NCI-H2081 treated with DMSO at 0.1 percent for 48 hours (cell line): ENCODE measurements at places on chromosomes 2 and 18.

- no peak for DNase-seq
These were observed 153.8 kb upstream of the HNRNPA3 start for GRCh38 chr2:177058747-177059146.

GRCh38 chr18:50803592-50803991, 16.2 kb downstream of the MRO start:
- no peak for DNase-seq

DNA sequence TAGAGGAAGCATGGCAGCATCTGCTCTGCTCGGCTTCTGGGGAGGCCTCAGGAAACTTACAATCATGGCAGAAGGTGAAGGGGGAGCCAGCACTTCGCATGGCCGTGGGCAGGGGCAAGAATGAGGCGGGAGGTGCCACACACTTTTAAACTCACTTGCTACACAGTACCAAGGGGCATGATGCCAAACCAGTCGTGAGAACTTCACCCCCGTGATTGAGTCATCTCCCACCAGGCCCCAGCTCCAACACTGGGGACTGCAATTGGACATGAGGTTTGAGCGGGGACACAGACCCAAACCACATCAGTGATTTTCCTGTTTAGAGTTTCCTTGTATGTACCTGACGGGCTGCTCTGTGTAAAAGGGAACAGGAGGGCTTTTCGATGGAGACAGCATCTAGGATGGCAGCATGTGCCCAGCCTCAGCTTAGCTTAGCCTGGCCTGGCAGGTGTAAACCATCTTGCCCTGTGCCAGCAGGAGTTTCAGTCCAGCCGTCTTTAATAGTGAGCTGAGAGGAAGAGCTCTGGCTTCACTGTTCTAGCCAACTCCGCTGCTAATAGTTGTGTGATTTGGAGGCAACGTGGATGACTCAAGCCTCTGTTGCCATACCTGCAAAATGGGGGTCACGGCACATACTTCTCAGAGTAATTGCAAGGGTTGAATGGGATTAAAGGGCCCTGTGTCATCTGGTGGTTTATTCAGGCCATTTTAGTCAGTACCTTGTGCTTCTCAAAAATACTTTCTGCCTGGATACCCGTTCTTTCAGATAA, 101.8 kb downstream of the ASAP2 start:
- DNase-seq: no peak

DNA sequence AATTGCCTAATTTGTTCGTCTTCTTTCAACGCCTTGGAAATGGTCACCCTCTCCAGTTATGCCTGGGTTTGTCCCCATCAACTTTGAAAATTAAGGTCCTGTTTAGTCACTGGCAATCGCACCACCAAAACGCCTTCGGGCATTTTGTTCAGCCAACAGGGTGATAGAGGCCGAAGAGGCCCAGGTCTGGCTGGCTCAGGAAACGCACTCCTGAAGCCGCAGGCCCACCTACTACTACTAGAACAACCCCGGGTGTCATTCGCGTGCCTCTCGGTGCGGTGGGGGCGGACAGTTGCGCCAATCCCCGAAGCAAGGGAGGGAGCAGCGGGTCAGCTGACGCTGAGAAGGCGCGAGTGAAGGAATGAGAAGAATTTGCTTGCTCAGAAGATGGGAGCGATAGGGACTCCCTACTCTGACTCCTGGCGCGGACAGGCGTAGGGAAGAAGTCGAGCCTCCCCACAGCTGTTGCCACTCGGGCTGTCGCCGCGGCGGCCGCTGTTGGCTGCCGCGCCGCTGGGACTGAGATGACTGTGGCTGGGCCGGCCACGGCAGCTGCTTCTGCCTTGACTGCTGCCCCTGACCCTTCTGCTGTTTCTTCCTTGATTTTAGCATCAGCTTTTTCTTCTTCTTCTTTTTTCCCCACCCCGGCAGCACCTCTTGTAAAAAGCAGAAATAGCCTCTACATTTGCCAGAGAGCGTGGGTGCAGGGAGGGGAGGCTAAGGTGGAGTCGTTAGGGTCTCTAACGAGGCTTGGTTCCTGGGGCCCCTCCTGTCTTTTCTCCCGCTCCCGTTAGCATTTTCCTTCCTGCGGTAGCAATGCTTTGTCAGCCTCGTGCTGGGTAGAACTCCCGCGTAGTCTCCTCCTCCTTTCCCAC, 387.6 kb downstream of the FIGN start:
- no peak for DNase-seq

DNA sequence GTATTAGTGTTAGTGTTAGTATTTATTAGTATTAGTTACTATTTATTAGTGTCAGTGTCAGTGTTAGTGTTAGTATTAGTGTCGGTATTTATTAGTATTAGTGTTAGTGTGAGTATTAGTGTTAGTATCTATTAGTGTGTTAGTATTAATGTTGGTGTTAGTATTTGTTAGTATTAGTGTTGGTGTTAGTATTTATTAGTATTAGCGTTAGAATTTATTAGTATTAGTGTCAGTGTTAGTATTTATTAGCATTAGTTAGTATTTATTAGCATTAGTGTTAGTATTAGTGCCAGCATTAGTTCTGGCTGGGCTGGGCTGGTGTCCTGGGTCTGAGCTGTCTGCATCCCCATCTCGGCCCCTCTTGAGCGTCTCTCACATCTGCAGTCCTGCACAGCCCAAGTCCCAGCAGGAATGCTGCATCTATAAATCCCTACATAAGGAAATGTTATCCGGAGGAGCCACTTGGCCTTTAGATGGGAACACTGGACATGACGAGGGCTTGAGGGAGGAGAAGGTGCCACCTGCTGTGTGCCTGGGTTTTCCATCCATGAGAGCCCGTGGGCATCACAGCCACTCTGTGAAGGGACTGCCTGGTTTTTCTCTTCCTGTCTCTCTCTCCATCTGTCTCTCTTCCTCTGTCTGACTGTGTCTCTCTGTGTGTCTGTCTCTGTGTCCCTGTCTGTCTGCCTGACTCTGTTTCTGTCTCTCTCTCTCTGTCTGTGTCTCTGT, 33.6 kb downstream of the TWIST2 start:
- no peak for DNase-seq

- no peak for DNase-seq
These were observed 2.2 kb downstream of the MPP4 start for GRCh38 chr2:201696151-201696659.

DNA sequence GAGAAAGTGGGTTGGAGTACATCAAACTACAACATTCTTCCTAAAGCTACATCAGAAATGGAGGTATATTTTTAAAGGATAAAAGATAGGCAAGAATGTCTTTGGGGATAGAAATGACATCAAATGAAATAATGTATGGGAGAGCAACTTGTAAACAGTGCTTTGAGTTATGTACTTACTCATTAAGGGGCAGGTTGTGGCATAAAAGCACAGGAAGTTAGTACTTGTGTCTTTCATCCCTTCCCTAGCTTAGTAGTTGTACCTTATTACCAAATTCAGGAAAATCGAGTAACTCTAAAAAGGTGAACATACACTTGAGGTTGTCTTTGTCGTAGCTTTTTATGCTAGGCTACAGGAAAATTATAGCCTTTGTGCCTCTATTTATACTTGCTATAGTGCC, 28.9 kb downstream of the PPP1CB start:
- DNase-seq: no peak

GRCh38 chr2:44839370-44839769, 102.1 kb upstream of the SIX3 start:
- DNase-seq: no peak

GRCh38 chr2:138454761-138455160, 46.8 kb upstream of the SPOPL start:
- no peak for DNase-seq

DNA sequence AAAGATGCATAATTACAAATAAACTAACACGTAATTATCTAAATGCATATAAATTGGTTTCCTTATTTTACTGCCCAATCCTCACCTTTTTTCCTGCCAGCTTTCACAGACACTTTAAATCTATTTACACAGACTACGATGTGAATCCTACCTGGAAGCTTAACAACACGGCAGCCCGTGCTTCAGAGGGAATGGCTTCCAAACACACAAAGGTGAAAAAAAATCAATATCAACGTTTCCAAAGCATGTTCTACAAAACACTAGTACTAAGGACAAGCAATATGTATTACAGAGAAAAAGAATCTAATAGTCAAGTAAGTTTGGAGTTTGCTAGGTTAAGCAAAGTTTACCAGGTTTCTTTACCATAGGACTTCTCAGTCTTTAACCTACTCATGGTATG, 4.4 kb downstream of the MAP4K3 start:
- DNase-seq: no peak

DNA sequence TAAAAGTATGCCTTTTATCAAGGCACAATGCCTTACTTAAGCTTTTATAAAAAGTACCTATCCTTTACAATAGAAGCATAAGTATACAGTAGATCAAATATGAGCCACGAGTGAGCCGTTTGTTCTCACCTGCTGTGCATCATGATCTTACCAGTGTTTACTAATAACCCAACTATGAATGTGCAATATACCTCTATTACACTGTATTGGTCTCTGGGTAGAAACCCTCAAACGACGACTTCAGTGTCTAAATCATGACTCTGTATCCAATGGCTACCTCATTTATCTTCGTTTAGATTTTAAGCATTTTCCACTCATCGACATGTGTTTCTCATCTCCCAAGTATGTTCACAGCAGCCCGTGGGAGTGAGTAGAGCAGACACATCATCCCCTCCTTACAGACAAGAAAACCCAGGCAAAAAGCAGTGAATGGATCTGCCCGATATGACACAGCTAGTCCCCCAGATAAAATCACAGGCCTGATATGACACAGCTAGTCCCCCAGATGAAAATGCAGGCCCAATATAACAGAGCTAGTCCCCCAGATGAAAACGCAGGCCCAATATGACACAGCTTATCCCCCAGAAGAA, 279.8 kb downstream of the TNS1 start:
- no peak for DNase-seq

GRCh38 chr2:128520340-128520739, 201.7 kb upstream of the HS6ST1 start:
- no peak for DNase-seq

DNA sequence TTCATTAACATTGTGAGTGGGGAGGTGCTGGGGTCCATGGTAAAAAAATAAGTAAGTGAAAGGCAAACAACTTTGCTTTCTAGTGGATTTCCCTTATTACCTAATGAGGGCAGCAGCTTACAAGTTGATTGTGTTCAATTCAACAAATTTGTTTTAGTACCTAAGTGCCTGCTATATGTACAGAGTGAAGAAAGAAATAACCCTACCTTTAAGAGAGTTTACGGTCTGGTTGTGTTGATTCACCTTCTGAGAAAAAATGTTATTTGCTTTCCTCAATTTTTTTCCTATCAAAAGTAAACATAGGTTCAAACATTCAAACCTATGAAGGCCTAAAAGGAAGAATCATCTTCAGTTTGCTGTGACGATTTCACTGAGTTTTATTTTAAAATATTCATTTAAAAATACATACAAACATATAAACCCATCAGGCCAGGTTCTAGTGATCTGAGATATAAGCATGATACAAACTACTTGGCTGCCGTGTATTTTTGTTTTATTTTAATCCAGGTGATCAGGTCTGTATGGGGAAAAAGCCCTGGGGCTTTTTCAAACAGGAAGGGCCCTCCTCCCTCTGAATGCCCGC, 1.5 kb upstream of the SPTBN1 start:
- no peak for DNase-seq

DNA sequence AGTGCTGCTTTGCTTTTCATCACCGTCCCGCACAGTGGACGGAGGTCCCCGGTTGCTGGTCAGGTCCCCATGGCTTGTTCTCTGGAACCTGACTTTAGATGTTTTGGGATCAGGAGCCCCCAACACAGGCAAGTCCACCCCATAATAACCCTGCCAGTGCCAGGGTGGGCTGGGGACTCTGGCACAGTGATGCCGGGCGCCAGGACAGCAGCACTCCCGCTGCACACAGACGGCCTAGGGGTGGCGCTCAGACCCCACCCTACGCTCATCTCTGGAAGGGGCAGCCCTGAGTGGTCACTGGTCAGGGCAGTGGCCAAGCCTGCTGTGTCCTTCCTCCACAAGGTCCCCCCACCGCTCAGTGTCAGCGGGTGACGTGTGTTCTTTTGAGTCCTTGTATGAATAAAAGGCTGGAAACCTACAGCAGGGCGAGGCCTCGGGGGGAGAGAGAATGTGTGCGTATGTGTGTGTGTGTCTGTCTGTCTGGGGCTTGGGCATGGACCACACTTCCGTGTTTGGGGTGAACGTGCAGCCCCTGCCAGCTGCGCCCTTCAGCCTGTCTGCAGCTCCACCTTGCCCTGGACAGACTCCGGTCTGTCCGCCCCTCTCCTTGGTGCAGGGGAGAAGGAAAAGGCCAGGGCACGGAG, 32.3 kb downstream of the GPC1 start:
- no peak for DNase-seq

DNA sequence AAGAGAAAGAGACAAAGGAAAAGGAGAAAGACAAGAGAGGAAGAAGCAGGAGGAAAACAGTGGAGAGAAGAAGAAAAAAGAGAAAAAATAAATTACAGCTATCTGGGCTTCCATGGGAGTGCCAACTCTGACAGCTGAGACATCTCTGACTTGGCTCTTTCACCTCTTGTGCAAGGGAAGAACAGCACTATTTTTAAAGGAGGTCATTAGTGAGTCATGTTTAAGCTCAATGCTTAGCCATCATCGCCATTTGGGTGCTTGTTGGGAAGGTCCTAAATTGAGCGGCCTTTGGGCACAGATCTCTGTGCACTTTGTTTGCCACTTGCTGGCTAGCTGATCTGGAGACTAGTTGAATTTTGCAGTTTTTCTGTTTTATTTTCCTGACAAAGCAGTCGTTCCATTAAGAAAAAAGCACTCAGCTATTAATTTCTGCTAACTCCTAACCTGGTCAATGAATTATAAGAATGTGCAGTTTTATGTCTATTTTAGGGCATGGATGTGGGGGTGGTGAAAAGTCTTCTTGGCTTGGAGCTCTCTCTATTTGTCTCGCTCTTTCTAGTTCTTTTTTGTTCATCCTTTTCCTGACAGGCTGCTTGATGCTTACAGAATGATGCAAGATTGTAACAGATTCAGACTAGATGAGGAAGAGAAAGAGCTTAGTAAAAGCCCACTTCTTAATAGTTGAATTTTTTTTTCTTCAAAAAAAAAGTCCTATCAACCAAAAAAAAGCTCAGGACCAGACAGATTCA, 231.5 kb downstream of the SLC8A1 start:
- no peak for DNase-seq

- DNase-seq: no peak
These were observed 59.1 kb downstream of the ZEB2 start for GRCh38 chr2:144460727-144461307.

- no peak for DNase-seq
These were observed 298.5 kb downstream of the PLCL1 start for GRCh38 chr2:198102856-198103255.

DNA sequence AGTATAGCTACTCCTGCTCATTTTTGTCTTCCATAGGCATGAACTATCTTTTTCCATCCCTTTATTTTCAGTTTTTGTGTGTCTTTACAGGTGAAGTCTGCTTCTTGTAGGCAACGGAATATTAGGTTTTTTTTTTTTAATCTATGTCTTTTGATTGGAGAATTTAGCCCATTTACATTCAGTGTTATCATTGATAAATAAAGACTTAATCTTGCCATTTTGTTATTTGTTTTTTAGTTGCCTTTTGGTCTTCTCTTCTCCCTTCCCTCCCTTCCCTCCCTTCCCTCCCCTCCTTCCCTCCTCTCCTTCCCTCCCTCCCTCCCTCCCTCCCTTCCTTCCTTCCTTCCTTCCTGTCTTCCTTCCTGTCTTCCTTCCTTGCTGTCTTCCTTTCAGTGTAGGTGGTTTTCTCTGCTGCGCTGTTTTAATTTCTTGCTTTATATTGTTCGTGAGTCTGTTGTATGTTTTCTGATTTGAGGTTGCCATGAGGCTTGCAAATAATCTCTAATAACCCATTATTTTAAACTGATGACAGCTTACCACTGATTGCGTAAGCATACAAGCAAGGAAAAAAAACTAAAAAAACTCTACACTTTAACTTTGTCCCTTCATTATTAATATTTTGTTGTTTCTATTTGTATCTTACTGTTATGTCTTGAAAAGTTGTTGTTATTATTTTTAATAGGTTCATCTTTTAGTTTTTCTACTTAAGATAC, 353.8 kb downstream of the PARD3B start:
- no peak for DNase-seq

GRCh38 chr2:207356567-207356966, 173.2 kb upstream of the CREB1 start:
- DNase-seq: no peak
